ENCODE measurements at places on chromosomes 2 and 18. TPM values are rescaled to one million over a fixed set of nuclear protein-coding genes. Genes with fewer than 3 reads are reported as not detected.

DNA sequence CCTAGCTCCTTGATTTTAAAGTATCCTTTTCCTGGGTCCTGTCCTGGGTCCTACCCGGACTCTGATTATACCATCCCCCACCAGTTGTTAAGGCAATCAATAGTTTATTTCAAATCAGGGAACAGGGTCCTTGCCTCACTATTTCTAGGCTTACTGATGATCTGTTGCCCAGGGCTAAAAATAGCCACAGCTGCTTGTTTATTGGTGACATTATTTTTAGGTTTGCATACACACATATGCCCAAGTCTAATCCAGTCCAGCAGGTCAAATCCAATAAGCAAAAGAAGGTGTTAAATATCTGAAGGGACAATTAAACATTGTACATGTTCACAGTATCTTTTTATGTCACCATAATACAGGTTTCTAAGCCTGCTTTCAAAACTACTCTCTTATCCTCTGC lies 66.0 kb downstream of the RAB10 start:
- DNase-seq, result no peak

DNA sequence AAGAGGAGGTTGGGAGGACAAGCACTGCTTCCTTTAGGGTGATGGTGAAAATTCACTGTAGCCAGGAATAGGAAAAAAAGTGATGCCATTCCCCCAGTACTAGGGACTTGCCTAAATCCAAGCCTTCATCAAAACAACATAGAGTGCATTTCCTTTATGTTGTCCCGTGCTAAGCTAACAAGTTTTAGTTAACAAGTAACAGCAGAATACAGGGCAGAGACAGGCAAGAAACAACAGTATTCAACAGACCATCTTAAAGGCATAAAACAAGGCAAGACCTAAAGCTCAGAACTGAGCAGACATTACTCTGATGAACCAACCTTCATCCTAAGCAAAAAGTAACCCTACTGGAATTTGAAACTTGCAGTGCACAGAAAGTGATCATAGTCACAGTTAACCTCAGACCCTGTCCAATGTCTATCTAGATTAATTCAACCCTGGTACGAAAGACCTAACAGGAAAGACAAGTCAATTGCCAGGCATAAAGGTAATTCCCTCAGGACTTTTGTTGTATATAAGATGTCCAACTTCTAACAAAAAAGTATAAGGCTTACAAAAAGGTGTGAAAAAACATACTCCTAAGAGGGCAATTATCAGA lies 34.4 kb upstream of the GALNT1 start:
- no peak for DNase-seq

DNA sequence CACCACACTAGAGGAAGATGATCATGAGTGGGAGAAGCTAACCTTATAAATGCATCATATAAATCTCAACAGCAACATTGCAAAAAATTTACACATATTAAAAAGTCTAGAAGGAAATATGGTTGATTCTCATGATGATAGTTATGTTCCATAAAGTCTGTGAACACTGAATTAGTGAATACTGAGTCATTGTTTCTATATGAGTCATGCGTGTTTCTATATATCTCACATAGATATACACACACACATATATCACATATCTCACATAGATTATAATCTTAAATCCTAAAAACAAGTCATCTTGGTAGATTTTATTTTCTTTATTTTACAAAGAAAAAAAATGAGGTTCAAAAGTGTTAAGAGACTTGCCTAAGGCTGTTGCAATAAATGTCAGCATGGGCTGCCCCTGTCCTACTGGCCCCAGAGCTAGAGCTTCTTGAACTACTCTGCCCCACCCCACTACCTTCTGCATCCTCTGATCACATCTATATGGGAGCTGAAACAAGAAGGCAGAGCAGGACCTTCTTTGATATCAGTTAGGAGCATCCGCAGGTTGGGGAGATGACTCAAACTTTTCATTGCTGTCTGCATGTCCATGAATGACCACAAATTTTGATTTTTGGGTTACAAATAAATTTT lies 81.8 kb upstream of the ADAM23 start:
- no peak for DNase-seq

DNA sequence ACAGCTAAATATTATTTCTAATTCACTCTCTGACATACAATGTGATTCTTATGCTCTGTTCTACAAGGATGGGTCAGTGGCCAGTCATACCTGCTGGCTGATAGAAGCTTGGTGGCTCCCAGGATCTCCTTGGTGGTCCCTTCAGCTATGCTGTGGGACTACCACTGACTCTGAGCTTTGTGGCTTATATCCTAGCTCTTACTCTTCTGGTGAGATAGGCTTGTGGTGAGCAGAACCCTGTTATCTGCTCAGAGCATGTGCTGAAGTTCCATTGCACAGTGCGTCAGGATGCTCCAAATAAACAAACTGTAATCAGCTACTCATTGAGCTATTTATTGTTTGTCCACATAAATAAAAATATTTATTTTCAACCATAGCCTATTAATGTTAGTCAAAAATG lies 51.7 kb downstream of the MFSD6 start:
- no peak for DNase-seq

GRCh38 chr18:36680042-36680441 lies 148.8 kb downstream of the TPGS2 start:
- no peak for DNase-seq

DNA sequence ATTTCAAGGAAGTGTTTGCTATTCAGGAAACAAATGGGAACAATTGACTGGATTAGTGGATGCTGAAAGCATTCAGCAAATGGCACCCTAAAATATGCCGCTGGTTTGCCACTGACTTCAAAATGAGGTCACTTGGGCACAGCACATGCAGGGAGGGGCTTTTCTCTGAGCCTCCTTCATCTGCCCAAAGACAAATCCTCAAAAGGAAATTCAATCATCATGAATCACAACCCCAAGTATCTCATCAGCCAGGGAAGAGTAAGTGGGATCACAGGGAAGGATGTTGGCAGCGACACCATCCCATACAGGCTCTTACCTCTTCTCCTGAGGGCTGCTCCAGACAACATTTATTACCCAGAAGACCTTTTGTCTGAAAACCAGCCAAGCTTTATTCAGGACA lies 14.4 kb upstream of the SP140L start:
- DNase-seq, result no peak

- DNase-seq, result no peak
Observed at GRCh38 chr18:7116001-7116730, 1.4 kb downstream of the LAMA1 start.

The ANKRD36C gene
- 14.2 TPM for polyA plus RNA-seq

The POTEJ gene
- 0.12 TPM for polyA plus RNA-seq

The HRH4 gene
- polyA plus RNA-seq, result 0.17 TPM
